ENCODE measurements at places on chromosomes 13 and 19.

DNA sequence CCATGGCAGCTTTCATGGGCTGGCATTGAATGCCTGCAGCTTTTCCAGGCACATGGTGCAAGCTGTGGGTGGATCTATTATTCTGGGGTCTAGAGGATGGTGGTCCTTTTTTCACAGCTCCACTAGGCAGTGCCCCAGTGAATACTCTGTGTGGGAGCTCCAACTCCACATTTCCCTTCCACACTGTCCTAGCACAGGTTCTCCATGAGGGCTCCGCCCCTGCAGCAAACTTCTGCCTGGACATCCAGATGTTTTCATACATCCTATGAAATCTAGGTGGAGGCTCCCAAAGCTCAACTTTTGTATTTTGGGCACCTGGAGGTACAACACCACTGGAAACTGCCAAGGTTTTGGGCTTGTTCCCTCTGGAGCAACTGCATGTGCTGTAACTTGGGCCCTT is 450.6 kb downstream of the LMO7 start:
- no peak for DNase-seq

- DNase-seq = no peak
Measured at GRCh38 chr13:31638577-31638976, 100.7 kb upstream of the RXFP2 start.

DNA sequence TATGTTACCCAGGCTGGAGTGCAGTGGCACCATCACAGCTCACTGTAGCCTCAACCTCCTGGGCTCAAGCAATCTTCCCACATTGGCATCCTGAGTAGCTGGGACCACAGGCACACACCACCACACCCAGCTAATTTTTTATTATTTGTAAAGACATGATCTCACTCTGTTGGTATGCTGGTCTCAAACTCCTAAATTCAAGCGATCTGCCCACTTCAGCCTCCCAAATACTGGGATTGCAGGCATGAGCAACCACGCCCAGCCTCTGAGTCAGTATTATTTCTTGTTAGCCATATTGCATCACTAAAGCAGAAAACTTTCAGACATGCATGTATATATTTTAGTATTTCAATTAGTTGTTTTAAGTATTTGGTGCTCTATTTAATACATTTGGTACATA is 376.4 kb downstream of the GPC6 start:
- no peak for DNase-seq

- no peak for DNase-seq
Measured at GRCh38 chr13:47250146-47250545, 353.3 kb upstream of the HTR2A start.

GRCh38 chr19:19385896-19386869 is 19.3 kb upstream of the GATAD2A start:
- no peak for DNase-seq

DNA sequence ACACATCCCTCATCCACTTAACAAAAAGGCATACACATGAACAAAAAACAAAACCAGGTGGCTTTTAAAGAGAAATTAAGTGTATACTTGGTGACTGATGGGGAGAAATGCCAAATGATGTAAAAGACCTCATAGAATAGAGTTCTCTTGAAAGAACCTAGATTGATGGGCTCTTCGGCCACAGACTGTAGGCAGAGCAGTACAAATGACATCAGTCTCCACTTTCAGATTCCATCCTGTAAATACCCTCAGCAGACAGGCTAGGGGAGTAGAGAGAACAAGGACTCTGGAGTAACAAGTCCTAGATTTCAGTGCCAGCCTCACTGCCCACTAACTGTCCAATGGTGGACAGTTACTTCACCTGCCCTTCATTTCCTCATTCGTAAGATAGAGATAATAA is 203.8 kb downstream of the MZT1 start:
- no peak for DNase-seq

- DNase-seq = no peak
Measured at GRCh38 chr19:43028866-43029265, 2.6 kb upstream of the PSG11 start.

- no peak for DNase-seq
Measured at GRCh38 chr13:79917628-79918027, 423.3 kb downstream of the SPRY2 start.

GRCh38 chr13:33204130-33204927 is 81.2 kb downstream of the STARD13 start:
- no peak for DNase-seq

GRCh38 chr13:114152285-114152645 is 19.8 kb upstream of the RASA3 start:
- DNase-seq = no peak

- DNase-seq = peak; percentile 20
Measured at GRCh38 chr13:101626925-101627555, 174.6 kb downstream of the ITGBL1 start.

GRCh38 chr19:53467485-53468262 is at the start of gene ZNF813:
TSS of gene ZNF813 (plus strand) at chr19:53467733. CDS start at chr19:53483823, 16,090 bp downstream.
- DNase-seq = peak; percentile 92

GRCh38 chr19:10998666-10999065 is 37.8 kb downstream of the SMARCA4 start:
- no peak for DNase-seq

DNA sequence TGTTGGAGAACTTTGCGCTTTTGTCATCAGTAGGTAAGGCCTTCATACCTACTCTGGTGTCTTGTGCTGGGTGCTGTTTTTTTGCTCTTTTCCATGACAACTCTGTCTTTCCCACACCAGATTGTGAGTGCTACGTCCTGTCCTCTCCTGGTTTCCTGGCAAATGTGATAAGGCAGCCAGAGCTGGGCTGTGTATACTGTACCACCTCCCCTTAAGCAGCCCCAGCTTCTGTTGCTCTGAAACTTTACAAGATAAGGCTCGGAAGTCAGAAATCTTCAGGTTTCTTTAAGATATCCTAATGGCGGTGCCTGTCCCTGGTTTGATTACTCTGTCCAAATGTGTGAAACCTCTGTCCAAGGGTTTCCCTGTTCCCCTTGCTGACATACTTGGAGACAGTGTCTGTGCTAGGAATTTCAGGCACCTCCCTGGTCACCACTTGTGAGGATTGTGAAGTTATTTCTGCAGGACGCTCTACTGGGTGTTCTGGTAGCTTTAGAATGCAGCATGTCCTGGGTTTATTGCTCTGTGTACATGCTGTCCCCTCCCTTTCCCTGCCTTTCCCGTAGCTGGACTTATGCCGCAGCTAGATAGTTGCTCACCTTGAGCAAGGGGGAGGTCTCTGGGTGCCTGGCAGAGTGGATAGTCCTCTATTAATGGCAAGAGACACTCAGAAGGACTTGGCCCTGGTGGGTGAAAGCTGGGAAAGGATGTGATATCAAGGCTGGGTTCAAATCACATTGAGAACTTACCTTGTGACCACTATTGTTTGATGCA is 7.0 kb downstream of the ZNF749 start:
- DNase-seq = no peak

DNA sequence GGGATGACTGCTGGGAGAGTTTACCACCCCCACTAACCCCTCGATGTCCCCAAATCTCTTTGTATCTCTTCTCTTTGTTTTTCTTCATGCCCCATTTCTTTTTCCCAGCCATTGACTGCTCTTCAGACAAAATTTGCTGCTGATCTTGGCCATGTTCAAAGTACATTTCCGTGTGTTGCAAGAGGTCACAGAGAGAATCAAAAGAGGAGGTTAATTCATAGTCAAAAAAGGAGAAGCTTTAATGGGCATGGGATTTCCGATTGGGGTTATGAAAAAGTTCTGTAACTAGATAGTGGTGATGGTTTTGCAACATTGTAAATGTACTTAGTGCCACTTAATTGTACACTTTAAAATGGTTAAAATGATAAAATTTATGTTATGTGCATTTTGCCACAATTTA is 121.1 kb downstream of the FLT1 start:
- DNase-seq = no peak
